ENCODE measurements at places on chromosomes 7 and 10.

DNA sequence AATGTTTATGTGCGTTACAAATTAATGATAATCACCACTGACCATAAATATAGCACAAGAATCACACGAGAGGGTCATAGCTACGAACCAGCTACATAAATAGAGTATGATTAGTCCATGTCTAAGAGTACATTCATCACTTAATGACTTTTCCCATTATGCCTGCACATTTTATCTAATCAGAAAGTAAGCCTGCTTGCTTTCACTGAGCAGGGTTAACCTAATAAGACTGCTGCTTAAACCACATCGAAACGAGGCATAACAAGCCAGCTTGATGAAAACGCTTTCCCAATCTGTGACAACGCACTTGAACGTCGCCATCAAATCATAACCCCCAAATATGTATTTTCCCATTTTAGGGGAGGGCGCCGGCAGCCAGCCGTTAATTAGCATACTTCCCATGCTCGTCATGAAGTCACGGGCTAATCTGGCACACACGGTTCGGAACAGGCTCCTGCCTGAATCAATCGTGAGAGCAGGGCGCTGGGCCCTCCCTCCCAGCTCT is 71.5 kb downstream of the EBF3 start:
- no peak for DNase-seq

- DNase-seq, result no peak
Observed at GRCh38 chr7:152465119-152465387, 29.2 kb upstream of the KMT2C start.

DNA sequence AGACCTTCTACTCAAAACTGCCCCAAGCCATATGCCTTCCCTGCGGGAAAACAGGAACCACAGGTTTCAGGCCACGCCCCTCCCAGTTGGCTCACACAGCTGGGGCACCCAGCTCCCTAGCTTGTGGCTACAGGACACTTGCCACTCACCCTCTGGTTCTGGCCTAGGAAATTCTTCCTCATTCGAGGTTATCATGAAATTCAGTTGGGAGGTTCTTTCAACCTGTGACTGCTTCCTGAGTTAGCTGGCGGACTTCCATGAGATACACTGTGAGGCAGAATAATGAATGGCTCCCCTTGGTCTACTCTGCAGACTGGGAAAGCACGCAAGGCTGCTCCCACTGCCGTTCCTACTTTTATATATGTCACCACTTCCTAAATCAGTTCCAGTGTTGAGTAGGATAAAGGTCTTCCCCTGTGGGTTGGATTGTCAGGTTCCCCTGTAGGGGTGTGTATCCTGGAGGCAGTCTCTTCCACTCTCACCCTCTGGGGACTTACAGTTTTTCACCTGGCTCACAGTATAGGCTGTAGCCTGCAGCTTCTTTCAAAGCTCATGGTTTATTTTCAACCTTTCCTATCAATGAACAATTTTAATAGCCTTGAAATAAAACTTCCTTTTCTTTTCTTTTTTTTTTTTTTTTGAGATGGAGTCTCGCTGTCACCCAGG is 37.0 kb downstream of the GPR22 start:
- no peak for DNase-seq

DNA sequence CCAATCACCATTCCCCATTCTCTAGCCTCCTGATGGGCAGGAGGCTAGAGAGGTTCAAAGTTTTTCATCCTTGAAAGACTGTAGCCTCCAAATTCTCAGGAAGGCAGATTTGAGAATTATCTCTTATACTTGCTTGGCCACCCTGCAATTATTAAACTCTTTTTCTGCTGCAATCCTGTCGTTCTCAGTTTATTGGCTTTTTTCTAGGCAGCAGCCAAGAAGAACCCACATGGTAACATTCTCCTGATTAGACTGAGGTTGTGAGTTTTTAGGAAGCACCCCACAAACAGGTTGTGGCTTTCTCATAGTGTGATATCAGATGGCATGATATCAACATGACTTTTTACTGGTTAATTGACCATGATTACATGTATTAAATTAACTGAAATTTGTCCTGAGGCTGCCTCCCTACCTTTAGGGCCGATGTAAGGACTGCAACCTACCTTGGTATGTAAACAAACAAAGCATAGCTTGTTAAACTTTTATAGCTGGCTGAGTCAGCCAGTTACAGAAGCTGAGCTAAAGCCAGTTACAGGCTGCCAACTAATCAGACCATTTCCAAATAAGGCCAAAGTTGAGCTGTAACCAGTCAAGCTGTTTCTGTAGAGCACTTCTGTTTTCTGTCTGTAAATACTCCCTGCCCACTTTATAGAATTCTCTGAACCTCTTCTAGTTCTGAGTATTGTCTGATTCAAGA is 3.2 kb upstream of the ZNF248 start:
- no peak for DNase-seq

DNA sequence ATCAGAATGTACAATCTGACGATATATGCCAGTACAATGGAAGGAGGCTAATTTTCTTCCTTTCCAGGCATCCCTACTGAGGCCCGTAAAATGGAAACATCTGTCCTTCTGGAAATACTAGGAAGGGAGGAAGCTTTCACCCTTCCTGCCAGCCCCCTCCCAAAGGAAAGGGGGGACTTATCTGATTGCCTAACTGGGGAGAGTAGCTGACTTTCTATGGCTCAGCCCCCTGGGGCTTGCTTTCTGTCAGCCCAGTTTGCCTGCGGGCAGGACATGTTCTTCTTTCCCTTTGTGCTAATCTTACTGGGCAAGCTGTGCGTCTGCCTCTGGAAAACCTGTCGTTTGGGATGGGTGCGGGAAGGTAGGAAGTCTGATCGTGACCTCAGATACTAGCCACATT is 508.9 kb downstream of the SUGCT start:
- no peak for DNase-seq

GRCh38 chr10:118882741-118883140 is 128.0 kb upstream of the CACUL1 start:
- DNase-seq, result no peak

- DNase-seq, result no peak
Observed at GRCh38 chr10:53108317-53108934, 335.8 kb upstream of the MBL2 start.

- DNase-seq, result no peak
Observed at GRCh38 chr10:47166405-47166777, 133.6 kb upstream of the GDF10 start.

DNA sequence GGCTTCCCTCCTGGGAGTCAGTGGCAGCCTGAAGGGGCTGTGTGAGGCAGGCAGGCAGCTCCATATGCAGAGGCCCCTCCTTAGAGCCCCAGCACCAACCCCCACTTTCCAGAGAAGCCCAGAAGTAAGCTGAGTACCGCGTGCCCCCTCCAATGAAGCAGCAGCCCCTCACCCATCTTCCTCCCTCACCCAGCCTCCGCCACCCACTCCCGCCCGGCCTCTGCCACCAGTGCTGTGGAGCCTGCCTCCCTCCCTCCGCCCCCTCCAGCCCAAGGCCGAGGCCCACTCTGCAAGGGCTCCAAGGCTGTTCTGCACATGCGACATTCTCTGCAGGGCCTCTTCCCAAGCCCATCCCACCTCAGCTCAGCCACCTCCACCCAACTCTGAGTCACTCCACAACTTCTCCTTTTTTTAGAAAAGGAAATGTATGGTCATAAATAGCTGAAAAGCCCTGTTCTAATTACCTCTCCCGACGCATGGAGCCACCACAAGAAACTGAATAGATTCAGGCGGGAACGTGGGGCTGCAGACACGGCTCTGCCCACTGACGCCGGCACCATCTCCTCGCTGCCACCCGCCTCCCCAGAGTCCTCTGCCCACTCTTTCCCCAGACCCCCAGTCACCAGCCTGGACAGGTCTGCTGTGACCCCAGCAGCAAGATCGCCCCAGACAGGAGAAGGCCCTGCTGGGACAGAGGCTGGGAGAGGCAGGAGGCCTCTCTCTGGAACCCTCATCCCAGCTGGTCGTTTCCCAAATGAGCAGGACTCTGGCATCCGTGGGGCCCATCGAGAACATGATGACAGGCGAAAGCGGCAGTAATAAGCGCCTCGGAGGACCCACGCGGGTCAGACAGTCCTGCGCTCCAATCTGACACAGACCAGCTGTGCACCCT is 213.9 kb downstream of the MAD1L1 start:
- peak; percentile 82 for DNase-seq

GRCh38 chr7:40315277-40315676 is 180.5 kb downstream of the SUGCT start:
- no peak for DNase-seq

GRCh38 chr10:10498781-10499180 is 518.9 kb upstream of the CELF2 start:
- no peak for DNase-seq

DNA sequence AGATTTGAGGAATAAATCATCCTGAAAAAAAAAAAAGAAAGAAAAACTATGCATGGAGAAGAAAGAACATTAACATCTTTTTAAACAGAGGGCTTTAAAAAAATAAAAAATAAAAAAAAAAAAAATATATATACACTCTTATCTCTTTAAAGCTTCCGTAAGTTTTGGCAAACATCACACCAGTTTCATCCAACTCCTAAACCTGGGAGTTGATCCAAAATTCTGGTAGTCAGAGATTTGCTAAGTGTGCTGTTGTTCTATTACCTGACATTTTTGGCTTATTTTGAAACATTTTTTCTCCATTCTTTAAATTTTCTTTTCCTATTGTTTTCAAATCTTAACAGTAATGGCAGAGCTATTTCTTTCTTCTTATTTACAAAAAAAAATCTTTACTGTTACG is 273.1 kb downstream of the AGMO start:
- no peak for DNase-seq

- DNase-seq, result no peak
Observed at GRCh38 chr10:55212051-55212450, 411.0 kb upstream of the PCDH15 start.

DNA sequence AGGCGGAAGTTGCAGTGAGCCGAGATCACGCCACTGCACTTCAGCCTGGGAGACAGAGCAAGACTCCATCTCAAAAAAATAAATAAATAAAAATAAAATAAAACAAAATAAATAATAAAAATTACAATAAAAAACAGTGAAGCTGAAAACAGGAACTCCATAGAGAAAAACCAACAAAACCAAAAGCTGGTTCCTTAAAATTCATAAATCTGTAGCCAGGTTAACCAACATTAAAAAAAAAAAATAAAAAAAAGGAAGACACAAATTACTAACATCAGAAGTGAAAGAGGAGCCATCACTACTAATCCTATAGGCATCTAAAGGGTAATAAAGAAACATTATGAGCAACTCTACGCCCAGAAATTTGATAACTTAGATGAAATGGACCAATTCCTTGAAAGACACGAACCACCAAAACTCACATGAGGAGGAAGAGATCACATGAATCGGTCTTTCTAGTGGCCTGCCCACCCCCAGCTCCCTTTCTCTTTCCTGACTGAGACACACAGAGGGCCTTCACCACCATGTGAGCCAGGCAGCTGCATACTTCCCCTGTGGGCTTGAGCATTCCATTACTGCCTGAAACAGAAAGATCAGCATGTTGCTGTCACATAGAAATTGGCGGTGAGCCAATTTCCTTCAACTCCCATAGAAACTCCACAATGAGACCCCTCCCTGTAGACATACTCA is 208.7 kb downstream of the MAD1L1 start:
- DNase-seq, result no peak

All from HFF-Myc (cell line).